ENCODE measurements at places on chromosomes 4 and X.

- no peak for DNase-seq
These were observed 149.2 kb upstream of the ANKRD50 start for GRCh38 chr4:124861761-124862160.

DNA sequence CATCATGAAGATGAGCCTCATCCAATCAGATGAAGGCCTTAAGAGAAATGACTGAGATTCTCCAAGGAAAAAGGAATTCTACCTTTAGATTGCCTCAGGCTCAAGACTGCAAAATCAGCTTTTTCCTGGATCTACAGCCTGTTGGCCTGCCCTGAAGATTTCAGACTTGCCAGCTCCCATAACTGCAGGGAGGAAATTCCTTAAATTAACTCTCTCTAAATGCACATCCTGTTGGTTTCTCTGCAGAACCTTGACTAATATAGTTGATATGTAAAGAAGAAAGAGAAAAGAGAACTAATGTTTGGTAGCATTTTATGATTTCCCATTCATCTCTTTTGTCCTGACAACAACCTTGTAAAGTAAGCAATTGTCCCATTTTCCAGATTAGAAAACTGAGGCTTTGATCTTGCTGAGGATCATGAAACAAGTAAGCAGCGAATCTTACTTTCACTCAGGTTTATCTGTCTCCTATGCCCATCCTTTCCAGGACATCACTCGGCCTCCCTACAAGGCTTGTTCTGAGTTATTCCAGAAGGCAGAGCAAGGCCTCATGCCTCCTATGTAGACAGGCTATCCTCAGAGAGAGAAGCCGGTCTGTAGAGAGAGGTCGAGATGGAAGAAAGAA is 115.0 kb upstream of the LDB2 start:
- no peak for DNase-seq

DNA sequence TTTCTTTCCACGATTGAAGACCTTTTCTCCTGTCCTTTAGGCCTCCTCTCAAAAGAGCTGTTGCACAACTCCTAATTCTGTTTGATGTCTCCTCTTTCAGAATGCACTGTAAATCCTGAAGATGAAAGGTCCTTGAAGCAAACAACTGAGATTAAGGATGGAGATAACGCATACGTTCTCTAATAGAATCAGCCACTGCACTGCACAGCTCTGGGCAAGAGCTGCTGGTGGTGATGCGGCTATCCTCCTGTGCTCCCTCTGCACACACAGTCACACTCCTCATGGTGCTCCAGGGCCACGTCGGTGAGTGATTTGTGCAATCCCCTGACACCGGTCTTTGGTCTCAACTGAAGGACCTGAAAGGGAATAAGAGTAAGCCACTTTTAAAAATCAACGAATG is 208.7 kb downstream of the PDGFC start:
- DNase-seq, result no peak

DNA sequence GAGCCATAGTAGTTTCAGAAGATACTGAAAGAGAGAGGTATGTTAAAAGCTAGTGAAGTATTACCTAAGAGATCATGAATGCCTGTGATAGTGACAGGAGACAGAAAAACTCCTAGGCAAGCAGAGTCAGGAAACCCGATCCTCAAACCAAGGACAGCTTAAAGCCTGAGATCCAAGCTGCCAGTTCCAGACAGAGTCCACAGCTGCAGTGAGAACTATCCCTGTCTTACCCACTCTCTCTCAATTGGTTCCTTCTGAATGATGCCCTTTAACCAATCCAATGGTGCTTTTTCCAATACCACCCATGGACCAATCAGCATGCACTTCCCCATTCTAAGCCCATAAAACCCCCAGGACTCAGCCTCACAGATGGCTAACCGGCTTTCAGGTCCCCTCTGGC is 90.4 kb upstream of the PCDH10 start:
- no peak for DNase-seq

- no peak for DNase-seq
These were observed 266.2 kb upstream of the CASK start for GRCh38 chrX:42189576-42189975.

GRCh38 chr4:139458543-139458942 is 4.6 kb downstream of the RAB33B start:
- DNase-seq, result no peak

DNA sequence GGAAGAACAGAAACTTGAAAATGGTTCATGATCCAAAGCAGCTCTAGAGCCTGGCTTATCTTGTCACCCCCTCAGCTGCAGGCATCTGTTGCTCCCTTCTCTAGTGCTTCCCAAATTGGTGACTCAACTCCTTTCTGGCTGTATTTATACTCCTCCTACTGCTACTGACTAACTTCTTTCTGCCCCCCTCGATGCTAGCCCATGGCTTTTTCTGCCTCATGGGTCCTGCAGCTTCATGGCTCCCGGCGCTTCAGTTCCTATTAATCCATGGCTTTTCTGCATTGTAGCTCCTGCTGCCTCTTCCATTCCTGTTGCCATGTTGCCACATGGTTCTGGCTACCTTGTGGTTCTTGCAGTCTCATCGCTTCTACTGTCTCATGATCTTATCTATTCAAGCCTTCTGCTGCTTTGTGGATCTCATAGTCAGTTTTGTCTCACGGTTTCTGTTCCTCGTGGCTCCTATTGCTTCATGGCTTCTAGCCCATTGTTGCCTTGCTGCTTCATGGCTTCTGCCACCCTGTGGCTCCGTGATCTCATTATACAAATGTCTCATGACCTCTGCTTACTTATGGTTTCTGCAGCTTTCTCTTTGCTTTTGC is 48.1 kb downstream of the SMC1A start:
- DNase-seq, result no peak

DNA sequence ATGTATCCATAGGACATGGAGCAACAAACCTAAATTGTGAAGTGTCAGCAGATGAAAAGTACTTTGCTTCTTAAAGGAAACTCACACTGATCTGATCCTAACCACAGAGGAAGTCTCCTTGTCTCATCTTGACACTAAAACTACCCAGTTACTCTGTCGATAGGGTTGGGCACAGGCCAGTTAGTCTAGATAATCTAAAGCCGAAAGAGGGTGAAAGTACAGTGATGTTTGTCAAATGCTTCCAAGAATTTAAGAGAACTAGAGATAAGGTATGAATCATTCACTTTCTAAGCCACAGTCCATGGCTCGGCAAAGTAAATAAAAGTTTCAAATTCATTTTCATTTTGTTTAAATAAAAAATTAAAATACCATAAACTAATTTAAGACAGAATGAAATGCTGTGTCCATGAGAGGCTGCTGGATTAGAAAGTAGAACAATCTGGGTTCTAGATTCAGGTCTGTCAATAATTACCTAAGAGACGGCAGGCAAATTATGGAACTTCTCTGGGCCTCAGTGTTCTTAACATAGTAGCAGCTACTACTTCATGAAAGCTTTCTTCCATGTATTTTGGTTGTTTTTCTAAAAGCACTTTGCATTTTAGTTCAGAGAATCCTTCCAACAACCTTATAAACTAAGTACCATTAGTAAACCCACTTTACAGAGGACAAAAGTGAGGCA is 176.7 kb downstream of the LDB2 start:
- no peak for DNase-seq

DNA sequence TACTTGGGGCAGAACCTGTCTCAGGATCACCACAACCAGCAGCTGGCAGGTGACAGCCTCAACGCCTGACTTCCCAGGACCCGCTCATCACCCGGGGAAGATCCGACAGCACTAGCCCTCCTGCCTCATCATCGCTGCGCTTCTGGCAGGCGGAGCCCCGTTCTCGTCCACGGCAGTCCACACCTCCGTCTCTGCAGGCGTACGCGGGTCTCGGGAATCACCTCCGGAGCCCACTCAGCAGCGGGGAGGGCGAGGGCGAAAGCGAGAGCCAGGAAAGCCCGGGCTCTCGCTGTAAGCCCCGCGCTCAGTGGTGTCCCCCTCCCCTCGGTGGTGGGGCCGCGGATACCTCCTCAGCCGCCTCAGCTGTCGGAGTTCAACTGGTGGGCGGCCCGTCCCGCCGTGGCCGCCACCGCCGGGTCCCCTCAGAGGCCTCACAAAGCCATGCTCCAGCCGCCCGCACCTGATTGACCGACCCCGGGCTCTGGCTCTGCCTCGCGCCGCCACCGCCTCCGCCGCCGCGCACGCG is 518 bp upstream of the CNKSR2 start:
- DNase-seq, result peak; percentile 1

GRCh38 chr4:48333587-48333986 is 7.7 kb upstream of the SLAIN2 start:
- no peak for DNase-seq

GRCh38 chr4:38734911-38735310 is 47.9 kb downstream of the TLR10 start:
- no peak for DNase-seq

DNA sequence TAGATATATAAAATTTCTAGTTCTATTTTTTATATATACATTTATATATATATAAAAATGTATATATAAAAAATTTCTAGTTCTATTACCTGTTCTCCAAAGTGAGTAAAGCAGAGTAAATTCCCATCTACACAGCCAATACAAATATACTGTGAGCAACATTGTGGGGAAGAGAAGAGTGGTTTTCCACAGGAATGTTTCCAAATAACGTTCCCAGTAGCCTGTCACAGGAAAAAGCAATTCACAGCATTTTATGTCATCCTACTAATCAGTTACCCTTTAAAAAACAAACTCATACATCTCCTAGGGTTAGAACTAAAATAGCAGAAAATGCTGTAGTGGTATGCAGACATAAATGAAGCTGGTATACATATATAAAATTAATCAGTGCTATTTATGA is 44.5 kb downstream of the AASDH start:
- DNase-seq, result no peak

GRCh38 chrX:11664211-11665167 is 1.2 kb downstream of the ARHGAP6 start:
- no peak for DNase-seq

GRCh38 chr4:148108766-148109165 is 333.4 kb downstream of the NR3C2 start:
- DNase-seq, result no peak

- DNase-seq, result no peak
These were observed 12.3 kb downstream of the ETDA start for GRCh38 chrX:135264206-135264605.

GRCh38 chr4:10077076-10077475 is 39.5 kb downstream of the WDR1 start:
- DNase-seq, result no peak
